ENCODE measurements at places on chromosomes 3 and 15.

GRCh38 chr3:101879623-101880284, 30.4 kb downstream of the NFKBIZ start:
- no peak for DNase-seq

- no peak for DNase-seq
These were observed 2.9 kb downstream of the UCN2 start for GRCh38 chr3:48560648-48561018.

GRCh38 chr15:49830391-49830790, 209.5 kb downstream of the DTWD1 start:
- DNase-seq, result no peak

DNA sequence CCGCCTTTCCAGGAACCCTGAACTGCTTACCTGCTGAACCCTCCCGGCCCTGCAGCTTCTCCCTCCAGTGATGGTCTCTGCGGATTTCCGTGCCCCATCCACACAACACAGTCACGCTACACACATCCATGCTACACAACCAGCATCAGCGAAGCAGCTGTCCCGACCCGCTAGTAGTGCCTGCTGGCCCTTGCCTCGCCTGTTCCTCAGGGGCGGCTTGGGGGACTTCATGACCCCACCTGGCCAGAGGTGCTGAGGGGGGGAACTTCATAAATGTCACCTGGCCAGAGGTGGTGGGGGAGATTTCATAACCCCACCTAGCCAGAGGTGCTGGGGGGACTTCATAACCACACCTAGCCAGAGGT, 530 bp upstream of the TUBGCP5 start:
- no peak for DNase-seq

DNA sequence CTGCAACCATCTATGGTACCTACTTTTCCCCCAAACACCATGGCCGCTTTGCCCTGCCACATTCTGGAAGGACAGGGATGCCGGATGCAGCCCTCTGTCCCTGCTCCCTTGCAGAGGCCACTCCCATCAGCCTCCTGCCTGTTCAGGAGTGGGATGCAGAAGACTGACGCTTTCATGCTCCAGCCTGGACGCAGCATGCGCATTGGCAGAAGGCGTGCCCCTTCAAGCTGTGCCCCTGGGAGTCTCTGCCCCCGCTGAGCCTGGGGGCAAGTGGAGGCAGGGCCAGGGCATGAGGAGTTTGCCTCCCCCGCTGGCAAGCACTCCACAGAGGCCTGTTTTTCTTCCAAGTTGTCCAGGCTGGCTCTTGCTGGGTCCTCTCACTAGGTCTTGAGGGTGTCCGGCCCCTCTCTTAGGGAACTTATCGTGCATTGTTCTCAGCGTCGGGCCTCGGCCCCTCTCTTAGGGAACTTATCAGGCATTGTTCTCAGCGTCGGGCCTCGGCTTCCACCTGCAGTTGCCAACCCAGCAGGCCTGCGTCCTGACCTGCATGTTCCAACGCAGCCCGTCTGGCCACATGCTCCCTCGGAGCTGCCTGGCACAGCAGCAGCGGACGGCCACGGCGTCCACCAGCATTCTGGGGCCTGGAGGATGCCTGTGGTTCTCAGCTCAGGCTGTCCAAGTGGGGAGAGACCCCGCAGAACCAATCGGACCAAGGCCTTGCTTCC, 14.6 kb upstream of the SNRPA1 start:
- no peak for DNase-seq

GRCh38 chr3:74501007-74501406, 113.5 kb downstream of the CNTN3 start:
- no peak for DNase-seq

DNA sequence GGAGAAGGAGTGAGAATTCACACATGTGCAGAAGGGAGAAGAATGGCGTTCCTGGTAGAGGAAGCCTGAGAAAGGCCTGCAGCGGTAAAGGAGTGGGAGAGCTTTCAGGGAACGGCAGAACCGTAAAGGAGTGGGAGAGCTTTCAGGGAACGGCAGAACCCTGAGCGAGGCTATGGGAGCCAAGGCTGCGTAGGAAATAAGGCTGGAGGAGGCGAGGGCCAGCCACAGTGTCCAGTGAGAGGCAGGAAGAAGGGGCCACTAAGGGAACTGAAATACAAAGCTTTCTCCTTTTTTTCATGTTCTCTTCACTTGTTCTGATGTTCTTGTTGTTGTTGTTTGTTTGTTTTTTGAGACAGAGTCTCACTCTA, 41.6 kb downstream of the GOLGA6L10 start:
- DNase-seq, result no peak

DNA sequence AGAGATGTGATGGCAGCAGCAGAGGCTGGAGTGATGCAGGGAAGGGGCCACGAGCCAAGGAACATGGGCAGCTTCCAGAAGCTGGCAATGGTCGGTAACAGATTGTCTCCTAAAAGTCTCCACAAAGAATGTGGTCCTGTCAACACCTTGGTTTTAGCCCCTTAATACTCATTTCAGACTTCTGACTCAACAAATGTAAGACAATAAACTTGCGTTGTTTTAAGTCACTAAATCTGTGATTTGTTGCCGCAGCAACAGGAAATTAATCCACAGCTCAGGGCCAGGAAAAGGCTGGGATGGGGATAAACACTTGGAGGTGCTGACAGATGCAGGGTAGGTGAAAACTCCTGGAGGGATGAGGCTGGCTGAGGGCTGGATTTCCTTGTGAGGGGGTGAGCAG, 69.9 kb downstream of the OXNAD1 start:
- no peak for DNase-seq

DNA sequence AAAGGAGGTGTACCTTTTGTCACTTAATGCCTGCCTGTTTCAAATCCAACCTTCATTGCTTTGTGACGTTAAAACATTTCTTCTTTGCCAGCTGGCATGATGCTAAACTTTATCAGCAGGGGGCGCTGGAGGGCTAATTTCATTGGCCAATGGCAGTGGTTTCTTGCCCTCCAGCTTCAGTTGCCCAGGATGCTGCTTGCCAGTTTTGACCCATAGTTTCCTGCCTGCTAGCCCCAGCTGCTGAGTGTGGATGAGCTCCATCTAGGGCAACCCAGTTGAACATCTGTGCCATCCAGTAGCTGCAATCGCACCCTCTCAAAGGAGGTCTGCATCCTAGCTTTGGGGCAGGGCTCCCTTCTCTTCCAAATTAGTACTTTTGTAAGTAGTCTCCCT, 22.1 kb downstream of the ACKR2 start:
- peak; percentile 38 for DNase-seq

DNA sequence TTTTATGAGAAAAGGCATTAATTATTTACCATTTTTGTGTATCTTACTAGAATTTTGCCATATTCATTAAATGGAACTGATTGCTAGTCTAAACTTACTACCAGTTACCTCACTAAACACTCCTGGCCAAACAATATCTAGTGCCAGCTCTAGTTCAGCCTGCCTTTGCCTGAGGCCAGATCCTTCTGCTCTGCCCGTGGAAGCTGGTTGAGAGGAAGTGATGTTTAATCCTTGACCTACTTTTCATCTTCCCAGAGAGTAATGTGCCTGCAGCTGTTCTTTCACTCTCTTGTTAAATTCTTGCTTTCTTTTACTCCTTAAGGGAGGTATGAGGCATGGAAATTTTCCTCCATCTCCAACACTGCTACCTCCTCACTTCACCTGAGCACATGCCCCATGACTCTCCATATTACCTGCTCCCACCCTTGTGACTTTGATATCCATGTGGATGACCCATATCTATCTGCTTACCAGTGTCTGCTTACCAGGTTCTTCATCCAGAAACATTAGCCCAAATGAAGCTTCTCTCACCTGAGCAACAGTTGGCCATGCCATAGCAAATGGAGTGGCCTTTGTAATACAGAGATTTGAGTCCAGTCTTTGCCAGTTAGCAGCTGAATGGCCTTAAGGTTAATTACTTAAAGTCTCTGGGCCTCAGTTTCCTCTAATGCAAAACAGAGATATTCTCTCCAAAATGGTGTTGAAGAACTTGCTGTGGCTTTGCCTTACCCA, 53.4 kb downstream of the UBE2E1 start:
- DNase-seq, result no peak

- DNase-seq, result no peak
These were observed 7.2 kb upstream of the LACTB start for GRCh38 chr15:63114465-63114864.

DNA sequence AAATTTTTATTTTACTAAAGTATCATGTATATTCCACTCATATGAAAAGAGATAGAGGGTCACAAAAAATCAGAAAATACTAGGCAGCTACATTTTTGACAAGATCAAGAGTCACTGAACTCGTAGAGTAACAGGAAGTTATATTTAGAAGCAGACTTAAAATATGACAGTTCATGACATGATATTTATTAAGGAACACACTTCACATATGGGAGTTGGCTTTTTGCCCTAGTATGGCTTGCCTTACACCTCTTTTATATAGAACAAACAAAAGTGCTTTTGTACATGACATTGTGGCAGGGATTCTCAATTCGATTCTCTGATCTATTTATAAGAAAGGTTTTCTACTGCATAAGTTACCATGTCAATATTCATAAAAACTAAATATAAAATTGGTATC, 80.1 kb upstream of the GBE1 start:
- no peak for DNase-seq

DNA sequence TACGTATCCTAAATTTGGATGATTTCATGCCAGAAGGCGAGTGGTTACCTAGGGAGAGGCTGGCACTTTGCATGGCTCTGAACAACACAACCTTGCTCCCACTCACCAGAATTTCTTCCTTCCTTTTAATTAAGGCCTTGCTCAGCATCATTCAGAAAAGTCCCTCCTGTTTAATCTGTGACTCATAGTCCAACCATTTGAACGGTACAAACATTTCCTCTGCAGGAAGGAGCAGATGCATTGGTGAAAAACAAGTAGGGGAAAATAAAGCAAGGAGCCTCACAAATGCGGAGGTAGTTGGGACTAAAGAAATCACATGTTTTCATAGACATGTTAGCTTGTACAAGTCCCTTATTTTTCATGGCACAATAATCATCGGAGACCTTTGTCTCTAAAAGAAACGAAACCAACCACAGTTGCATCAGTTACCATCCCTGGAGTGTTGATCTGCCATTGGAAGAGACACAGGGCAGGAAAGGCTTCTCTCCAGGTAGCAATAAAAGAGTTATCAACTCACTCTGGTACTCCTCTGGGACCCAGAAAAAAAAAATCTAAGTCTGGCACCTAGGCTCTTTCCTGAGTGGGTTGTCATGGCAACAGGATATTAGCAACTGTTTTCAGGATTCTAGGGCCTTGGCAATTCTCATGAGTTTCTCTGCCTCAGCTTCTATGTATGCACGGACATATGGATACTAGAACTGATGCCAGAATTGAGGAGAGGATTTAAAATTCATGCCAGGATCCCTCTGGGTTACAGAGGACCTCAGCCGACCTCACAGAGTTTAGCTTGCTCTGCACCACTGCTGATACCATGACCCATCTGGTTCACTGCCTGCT, 255.4 kb upstream of the ARPP21 start:
- no peak for DNase-seq

DNA sequence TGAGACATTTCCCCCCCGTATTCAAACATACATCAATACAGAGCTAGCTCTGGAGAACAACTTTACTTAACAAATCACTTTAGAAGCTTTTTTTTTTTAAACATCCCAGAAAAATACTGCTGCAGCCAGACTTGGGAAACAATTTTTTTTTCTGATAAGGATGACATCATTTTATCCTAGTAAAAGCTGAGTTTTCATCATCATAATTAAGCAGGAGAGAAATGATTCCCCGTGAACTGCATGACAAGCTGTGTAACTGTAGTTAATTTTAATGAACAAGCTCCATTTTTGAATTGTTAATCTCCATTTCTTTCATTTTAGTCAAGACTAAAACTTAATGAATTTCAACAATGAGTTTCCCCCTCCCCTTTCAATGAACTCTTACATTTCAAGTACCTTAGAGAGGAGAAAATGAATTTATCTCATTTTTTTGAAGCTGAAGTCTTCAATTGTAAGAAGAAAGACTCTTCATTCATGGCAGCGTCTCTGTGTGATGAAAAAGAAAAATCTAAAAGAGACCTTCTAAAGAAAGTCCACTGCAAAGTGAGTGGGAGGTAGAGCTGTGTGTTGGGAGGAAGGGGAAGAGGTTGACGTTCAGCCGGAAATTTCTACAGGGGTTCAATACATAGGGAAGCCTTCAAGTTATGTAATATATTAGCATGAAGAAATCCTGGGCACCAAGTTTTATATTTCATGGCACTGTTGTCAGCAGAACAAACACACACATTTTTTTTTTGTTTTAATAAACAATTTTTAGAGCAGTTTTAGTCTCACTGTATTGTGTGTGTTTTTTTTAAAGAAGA, 31.7 kb downstream of the HES1 start:
- DNase-seq, result no peak

DNA sequence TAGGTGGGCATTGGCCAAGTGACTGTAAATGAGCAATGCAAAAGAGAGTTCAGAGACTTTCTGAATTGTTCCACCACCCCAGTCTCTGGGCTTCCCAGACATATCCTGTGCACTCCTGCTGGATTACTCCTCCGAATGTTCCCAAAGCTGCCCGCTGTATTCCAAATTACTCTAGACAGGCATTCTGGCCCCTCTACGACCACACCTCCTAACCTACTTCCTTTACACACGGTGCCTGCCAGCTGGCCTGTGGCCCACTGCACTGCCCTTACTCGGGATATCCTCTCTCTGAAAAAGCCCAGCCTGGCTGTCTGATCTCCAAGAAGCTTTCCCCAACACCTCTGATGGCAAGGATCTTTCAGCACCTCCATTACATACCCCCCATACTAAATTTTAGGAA, 66.6 kb downstream of the DUT start:
- DNase-seq, result no peak

DNA sequence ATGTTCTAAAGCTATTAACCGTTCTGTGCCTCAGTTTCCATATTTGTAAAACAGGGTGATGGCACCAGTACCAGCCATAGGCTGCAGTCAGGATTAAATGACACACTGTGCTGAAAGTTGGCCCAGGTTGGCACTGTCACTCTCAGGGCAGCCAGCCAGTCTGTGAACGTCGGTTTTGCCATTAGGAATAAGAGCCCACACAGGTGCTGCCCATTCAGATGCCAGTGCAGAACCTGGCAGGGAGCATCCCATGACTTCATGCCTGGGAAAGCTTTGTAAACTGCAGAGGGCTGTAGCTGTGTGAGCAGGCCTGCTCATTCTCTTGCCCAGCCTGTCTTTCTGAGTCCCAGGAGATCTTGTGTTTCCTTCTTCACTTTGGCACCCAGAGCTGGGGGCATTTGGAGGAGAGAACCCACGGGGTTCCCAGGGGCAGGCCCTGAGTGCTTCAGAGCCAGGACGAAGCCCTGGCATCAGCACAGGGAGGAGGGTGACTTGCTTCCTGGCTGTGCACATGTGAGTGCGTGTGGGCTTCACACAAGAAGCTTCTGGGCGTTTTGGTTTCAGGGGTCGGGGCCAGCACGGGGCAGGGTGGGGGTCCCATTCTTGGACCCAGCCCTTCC, 46.9 kb downstream of the ZNF710 start:
- DNase-seq, result no peak
